ENCODE measurements at places on chromosomes 4 and X. TPM values are rescaled to one million over a fixed set of nuclear protein-coding genes. Genes with fewer than 3 reads are reported as not detected.

The EDNRA gene
- total RNA-seq = 1.3 TPM

DNA sequence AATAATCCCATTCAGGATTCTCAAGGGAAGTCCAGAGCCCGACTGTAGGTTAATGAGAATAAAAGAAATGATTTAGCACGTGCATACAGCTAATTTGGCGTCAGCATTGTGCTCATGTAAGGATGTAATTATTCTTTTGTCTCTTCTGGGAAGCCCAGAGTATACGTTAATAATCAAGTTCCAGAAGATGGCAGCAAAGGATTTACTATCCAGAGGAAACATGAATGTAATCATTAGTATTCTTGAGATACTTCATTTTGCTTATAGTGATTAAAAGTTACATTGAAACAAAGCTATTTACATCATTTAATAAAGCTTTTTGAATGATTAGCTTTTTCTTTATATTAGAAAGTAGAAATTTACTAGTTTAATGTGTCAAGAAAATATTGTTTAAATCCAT lies 27.1 kb upstream of the MAP9 start:
- no peaks in the 10 kb centered on the region for H3K4me1 ChIP-seq
- no peak overlapping the region for H3K4me3 ChIP-seq
- no peaks in the 10 kb centered on the region for H3K36me3 ChIP-seq
- H3K27ac ChIP-seq = no peak overlapping the region
- peak; percentile 62 for DNase-seq
- peaks cover 3% of the 10 kb centered on the region for H3K27me3 ChIP-seq

GRCh38 chrX:104325213-104325585 lies 70.5 kb upstream of the ESX1 start:
- DNase-seq = no peak
- H3K27ac ChIP-seq = peak overlapping the region; percentile 81
- H3K36me3 ChIP-seq = no peaks in the 10 kb centered on the region
- H3K27me3 ChIP-seq = no peaks in the 10 kb centered on the region

DNA sequence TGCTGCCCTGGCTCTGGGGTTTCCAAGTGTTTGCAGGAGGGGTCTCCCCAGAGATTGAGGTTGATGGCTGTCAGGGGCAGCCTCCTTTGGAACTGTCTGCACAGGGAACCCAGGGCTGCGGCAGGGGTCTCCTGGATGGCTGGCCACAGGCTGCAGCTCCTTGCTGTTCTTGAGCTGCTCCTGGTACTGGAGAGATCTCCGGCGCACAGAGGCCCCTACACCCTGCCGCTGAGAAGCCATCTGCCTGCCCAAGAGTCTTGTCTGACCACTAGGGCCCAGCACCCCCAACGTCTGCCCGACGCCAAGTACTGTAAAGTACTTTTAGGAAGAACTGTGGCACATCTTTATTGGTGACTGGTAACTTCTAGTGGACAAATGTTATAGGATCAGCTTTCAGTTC lies 13.5 kb downstream of the STIM2 start:
- no peak for DNase-seq
- no peaks in the 10 kb centered on the region for H3K36me3 ChIP-seq
- no peaks in the 10 kb centered on the region for H3K27me3 ChIP-seq
- H3K27ac ChIP-seq = no peak overlapping the region
- H3K4me1 ChIP-seq = peaks cover 25% of the 10 kb centered on the region
- H3K4me3 ChIP-seq = no peak overlapping the region

DNA sequence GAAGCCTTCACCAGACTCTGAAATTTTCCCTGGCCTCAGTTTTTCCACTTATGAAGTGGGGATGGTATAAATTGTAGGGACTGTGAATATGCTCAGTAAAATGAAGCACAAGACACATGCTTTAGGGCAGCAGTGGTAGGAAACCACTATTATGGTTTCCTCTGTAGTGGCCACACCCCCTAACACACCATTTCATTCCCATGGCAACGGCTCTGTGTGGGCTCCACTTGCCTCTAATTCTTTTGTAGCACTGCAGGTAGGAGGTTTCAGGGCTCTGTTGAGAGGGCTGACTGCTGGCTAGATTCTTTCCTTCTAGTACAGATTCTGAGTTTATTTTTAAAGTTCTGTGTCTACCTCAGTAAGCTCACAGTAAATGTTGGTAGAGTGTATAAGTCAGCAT lies 3.5 kb upstream of the VMA21 start:
- peaks cover 8% of the 10 kb centered on the region for H3K4me1 ChIP-seq
- H3K4me3 ChIP-seq = no peak overlapping the region
- DNase-seq = no peak
- peaks cover 3% of the 10 kb centered on the region for H3K27me3 ChIP-seq
- H3K36me3 ChIP-seq = no peaks in the 10 kb centered on the region

All from HFFc6 (cell line).